ENCODE measurements at places on chromosomes 7 and 10.

DNA sequence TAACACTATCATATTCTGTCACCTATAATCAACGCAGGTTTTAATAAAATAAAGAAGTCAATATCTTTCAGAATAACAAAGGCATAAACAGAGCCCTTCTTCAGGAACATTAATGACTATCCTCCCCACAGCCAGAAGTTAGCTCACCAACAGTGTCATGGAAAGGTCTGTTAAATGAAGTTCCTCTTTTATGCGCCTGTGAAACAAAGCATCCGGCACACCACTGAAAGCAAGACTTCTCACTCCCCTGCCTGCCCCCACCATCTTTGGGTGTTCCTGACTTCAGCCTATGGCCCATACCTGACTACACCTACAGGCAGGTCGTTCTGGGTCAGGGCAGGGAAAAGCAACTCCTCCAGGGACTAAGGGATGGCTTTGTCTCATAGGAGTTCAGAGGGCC is 205.4 kb downstream of the FANK1 start:
- no peak for DNase-seq

- no peak for DNase-seq
These were observed 1619.6 kb upstream of the LRRTM3 start for GRCh38 chr10:65306201-65306600.

DNA sequence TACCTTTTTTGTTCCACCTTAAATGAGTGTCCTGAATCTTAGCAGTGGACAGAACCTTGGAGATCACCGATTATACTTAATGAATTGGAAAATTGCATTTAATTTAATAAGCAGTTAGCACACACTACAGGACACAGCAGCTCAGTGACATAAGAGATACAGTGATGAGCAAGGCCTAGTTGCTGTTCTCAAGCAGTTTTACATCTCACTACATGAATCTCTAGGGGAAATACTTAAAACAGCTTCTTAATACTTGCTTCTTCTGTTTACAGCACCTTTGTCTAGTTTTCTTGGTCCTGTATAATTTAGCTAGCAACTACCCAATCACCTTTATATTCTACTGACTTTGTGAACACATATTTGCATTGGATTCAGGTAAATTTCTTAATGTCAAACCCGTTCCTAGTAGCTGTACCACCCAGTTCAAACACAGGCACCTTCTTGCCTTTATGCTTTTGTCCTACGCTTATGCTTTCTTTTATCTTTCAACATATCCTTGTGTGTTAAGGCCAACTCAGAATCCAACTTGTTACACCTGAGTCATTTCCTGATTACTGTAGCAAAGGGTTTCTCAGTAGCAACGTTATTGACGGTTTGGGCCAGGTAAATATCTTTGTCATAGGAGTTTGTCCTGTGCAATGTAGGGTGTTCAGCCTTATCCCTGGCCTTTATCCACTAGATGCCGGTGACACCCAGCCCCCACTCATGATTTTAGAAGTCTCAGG is 1.8 kb downstream of the STAM start:
- DNase-seq: no peak

- no peak for DNase-seq
These were observed 291.0 kb downstream of the GPR158 start for GRCh38 chr10:25465582-25466372.

DNA sequence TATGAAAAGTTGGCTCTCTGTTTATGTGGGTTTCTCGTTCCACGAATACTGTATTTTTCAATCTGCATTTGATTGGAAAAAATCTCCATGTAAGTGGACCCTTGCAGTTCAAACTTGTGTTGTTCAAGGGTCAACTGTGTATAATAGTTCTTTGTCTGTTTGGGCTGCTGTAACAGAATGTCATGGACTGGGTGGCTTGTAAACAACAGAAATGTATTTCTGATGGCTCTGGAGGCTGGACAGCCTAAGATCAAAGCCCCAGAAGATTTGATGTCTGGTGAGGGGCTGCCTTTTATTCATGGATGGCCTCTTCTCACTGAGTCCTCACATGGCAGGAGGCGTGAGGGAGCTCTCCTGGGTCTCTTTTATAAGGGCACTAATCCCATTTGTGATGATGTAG is 36.2 kb downstream of the INPP5F start:
- no peak for DNase-seq

DNA sequence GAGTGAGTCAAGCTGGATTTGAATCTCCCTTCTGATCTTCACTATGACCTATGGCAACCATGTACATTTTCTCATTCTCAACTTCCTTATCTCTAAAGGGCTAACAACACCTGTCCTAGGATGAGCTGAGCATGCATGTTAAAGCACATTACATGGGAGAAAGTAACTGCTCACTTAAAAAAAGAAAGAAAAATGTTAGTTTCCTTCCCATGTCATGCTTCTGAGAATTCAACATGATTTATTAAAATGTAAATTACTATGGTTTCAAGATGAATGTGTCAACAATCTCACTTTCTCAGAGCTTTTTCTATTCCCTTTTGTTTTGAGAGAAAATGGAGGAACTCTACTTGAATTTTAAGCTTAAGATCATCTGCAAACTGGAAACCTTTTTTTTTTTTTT is 295.3 kb downstream of the SKIDA1 start:
- DNase-seq: no peak

DNA sequence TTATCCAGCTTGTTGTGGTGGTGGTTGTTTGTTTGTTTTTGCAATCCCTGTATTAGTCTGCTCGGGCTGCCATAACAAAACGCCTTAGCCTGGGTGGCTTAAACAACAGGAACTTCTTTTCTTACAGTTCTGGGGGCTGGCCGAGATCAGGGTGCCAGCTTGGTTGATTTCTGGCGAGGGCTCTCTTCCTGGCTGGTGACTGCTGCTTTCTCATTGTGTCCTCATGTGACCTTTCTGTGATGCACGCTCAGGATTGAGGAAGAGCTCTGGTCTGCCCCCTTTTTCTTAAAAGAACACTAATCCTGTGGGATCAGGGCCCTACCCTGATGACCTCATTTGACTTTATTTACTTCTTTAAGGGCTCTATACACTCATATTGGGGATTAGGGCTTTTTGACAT is 107.1 kb upstream of the NRP1 start:
- no peak for DNase-seq

DNA sequence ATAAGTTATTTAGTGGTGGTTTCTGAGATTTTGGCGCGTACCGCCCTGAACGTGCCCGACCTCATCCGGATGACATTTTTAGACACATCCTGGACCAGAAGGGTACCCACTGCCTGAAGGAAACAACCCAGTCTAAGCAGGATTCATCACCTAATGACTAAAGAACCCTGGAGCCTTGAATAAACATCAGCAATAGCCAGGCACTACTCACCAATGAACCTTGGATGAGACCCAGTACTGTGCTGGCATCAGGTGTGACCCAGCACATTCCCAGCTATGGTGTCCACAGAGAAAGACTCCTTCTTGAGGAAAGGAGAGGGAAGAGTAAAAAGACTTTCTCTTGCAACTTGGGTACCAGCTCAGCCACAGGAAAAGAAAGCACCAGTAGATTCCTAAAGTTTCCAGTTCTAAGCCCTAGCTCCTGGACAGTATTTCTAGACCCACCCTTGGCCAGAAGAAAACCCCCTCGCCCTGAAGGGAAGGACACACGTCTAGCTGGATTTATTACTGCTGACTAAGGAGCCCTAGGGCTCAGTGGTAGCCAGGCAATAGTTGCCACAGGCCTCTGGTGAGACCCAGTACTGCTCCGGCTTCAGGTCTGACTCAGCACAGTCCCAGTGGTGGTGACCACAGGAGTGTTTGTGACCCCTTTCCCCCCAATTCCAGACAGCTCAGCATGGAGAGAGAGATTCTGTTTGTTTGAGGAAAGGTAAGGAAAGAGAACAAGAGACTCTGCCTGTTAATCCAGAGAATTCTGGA is 32.5 kb downstream of the ZNF277 start:
- no peak for DNase-seq

GRCh38 chr10:102527546-102527945 is 23.8 kb downstream of the SUFU start:
- peak; percentile 12 for DNase-seq
